Dermis blood vessel endothelial cell (primary cell): ENCODE measurements at places on chromosomes 7 and 10. TPM values are rescaled to one million over a fixed set of nuclear protein-coding genes. Genes with fewer than 3 reads are reported as not detected.

ADAM22 gene
- 1.1 and 2.0 TPM in 2 replicates for total RNA-seq

PNLIPRP2 gene
- not detected in 2 replicates for total RNA-seq

VIM gene
- total RNA-seq: 4,841 and 6,960 TPM in 2 replicates

CAV2 gene
- total RNA-seq: 247 and 291 TPM in 2 replicates

STOX1 gene
- 0.33 and 0.34 TPM in 2 replicates for total RNA-seq

EVX1 gene
- not detected in 2 replicates for total RNA-seq

FAM24A gene
- not detected in 2 replicates for total RNA-seq

FEZF1 gene
- not detected in 2 replicates for total RNA-seq

CTTNBP2 gene
- 0.34 and 0.37 TPM in 2 replicates for total RNA-seq

MYPN gene
- under 0.01 TPM in 1 of 2 replicates, not detected in the other for total RNA-seq

TCF7L2 gene
- total RNA-seq: 2.9 and 3.8 TPM in 2 replicates

IFIT1B gene
- total RNA-seq: not detected in 2 replicates

SDHAF3 gene
- 1.4 and 8.0 TPM in 2 replicates for total RNA-seq

ZNF316 gene
- 18.4 and 25.9 TPM in 2 replicates for total RNA-seq

CCL24 gene
- not detected in 2 replicates for total RNA-seq

C10orf105 gene
- total RNA-seq: under 0.01 and 0.05 TPM in 2 replicates

SLC16A9 gene
- total RNA-seq: under 0.01 and 0.05 TPM in 2 replicates

SYNPO2L gene
- under 0.01 TPM in 1 of 2 replicates, not detected in the other for total RNA-seq

SPAG6 gene
- total RNA-seq: not detected in 2 replicates

PRF1 gene
- not detected in 2 replicates for total RNA-seq
